ENCODE measurements at places on chromosomes 2 and 18.
A peak's percentile ranks its signal among the peaks of the same experiment; 100 is the strongest.

DNA sequence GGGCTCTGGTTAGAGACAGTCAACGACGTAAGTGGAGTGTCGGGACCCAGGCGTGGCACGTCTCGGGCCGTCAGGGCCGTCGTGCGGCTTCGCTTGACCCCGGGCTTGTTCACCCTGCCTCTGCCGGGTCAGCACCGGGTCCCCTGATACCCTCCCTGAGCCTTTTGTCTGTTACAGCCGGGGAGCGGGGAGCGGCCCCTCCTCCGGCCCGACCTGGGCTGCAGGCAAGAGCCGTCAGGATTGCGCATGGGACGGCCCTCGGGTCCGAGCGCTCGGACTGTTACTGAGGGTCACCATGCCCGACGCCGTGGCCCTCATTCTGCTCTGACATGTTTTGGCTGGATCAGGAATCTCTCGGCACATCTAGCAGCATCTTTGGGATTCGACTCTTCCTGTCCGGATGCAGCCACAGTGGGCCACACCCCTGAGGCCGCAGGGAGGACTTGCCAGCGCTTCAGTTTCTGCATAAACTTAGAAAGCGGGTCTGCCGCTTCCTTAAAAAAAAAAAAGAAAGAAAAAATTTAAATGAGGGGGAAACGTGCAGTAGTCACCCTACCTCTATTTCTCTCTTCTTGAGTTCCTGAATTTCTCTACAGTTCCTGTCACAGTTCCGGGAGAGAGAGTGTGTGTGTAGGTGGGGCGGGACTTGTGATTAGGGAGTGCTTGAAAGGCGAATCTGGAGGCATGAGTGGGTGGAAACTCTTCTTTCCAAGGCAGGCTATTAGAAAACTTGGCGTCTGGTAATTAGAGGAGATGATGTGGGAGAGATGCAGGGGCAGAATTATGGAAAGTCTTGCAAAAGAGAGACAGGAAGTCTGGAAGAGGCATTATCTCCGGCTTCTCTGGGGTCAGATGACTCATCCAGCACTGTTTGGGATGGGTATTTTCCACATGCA, 909 bp downstream of the TMEM87B start:
- no peaks in the 10 kb centered on the region for H3K36me3 ChIP-seq
- peak overlapping the region; percentile 92 for H3K27ac ChIP-seq
- H3K4me3 ChIP-seq = peak overlapping the region; percentile 85
- DNase-seq = peak; percentile 78
- peaks cover 14% of the 10 kb centered on the region for H3K4me1 ChIP-seq

GRCh38 chr2:176025932-176026331, 23.9 kb upstream of the LNPK start:
- H3K36me3 ChIP-seq = no peaks in the 10 kb centered on the region
- H3K4me1 ChIP-seq = no peaks in the 10 kb centered on the region
- no peak for DNase-seq
- no peak overlapping the region for H3K27ac ChIP-seq

GRCh38 chr2:61356958-61357350, 113.9 kb downstream of the USP34 start:
- H3K36me3 ChIP-seq = no peaks in the 10 kb centered on the region
- no peak overlapping the region for H3K4me3 ChIP-seq
- H3K4me1 ChIP-seq = peaks cover 18% of the 10 kb centered on the region

GRCh38 chr18:43661570-43661969, 384.3 kb upstream of the SYT4 start:
- H3K4me3 ChIP-seq = no peak overlapping the region
- DNase-seq = peak; percentile 8
- no peaks in the 10 kb centered on the region for H3K27me3 ChIP-seq
- H3K27ac ChIP-seq = no peak overlapping the region
- no peaks in the 10 kb centered on the region for H3K36me3 ChIP-seq
- H3K4me1 ChIP-seq = no peaks in the 10 kb centered on the region

- no peaks in the 10 kb centered on the region for H3K36me3 ChIP-seq
- H3K4me1 ChIP-seq = no peaks in the 10 kb centered on the region
- no peaks in the 10 kb centered on the region for H3K27me3 ChIP-seq
- no peak for DNase-seq
- H3K27ac ChIP-seq = no peak overlapping the region
- no peak overlapping the region for H3K4me3 ChIP-seq
Observed at GRCh38 chr2:60118061-60118460, 435.4 kb downstream of the BCL11A start.

DNA sequence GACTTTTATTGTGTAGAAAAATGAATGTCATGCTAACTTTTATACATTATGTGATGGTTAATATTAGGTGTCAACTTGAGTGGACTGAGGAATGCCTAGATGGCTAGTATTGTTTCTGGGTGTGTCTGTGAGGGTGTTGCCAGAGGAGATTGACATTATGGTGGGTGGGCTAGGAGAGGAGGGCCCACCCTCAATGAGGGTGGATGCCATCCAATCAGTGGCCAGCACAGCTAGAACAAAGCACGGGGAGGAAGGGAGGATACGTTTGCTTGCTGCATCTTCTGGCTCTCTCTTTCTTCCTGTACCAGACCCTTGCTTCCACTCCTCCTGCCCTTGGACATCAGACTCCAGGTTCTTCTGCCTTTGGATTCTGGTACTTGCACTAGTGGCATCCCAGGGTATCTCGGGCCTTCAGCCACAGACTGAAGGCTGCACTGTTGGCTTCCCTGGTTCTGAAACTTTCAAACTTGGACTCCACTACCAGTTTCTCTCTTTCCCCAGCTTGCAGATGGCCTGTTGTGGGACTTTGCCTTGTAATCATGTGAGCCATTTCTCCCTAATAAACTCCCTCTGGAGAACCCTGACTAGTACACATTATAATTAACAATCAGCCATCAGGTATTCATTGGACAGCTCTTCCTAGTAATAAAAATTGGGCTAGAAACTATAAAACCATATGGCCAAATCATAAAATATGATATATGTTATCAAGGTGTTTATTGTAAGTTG, 31.7 kb upstream of the ZCCHC2 start:
- peaks cover 19% of the 10 kb centered on the region for H3K4me1 ChIP-seq
- H3K27me3 ChIP-seq = no peaks in the 10 kb centered on the region
- no peak overlapping the region for H3K27ac ChIP-seq
- H3K36me3 ChIP-seq = no peaks in the 10 kb centered on the region

DNA sequence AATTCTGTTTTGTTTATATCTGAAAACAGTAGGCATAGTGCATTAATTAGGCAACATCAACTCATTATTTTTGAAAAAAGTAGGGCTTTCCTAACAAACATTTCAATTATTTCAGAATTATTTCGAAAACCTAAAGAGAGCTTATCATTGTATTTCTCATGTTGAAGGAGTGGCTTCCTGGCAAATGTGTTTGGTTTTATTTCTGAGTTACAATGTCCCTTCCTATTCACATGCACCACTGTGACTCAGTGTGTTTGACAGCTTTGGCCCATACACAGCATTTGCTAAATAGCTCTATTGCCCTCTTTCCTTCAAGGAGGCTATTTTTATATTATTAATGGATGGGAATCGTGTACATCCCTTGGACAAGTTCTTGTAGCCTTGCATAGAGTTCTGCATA, 205.9 kb downstream of the PTGR3 start:
- no peaks in the 10 kb centered on the region for H3K27me3 ChIP-seq
- no peak overlapping the region for H3K27ac ChIP-seq
- H3K36me3 ChIP-seq = no peaks in the 10 kb centered on the region

DNA sequence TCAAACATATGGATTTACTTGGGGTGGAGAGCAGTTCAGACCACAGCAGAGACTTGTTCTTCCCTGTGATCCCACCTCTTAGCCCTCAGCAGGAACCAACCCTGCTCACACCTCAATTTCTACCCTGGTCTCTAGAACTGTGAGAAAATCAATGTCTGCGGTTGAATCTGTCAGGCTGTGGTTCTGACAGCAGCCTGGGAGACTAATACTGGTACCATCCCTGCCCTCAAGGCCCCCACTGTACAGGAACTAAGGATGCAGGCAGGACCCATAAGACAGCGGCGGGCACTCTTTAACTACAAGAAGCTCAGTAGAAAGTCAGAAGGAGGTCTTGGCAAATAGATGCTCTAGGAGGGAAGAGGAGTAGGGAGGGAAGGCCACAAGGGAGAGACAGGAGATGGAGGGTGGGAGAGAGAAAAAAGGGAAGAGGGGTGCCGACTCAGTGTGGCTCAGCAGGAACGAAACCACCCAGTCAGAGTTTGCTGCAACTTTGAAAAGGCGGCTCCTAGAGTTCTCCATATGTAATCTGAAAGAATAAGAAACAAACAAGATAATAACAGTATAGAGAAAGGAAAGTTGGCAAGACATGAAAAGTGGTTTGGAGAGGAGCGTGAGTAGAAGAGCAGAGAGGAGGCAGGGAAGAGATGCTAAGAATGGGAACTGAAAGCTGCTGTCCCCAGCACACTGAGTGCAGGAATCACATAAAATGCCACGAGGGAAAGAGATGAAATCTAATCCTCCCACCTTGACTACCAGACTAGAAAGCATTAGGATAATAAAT, 323.9 kb upstream of the ID2 start:
- no peaks in the 10 kb centered on the region for H3K27me3 ChIP-seq
- no peak overlapping the region for H3K4me3 ChIP-seq
- no peak for DNase-seq
- H3K4me1 ChIP-seq = no peaks in the 10 kb centered on the region
- no peak overlapping the region for H3K27ac ChIP-seq
- H3K36me3 ChIP-seq = no peaks in the 10 kb centered on the region

GRCh38 chr2:137221797-137222492, 456.6 kb downstream of the THSD7B start:
- H3K4me1 ChIP-seq = no peaks in the 10 kb centered on the region
- H3K27me3 ChIP-seq = no peaks in the 10 kb centered on the region
- no peaks in the 10 kb centered on the region for H3K36me3 ChIP-seq
- DNase-seq = no peak

- H3K36me3 ChIP-seq = no peaks in the 10 kb centered on the region
- no peak overlapping the region for H3K4me3 ChIP-seq
- peaks cover 7% of the 10 kb centered on the region for H3K4me1 ChIP-seq
- H3K27ac ChIP-seq = no peak overlapping the region
Observed at GRCh38 chr18:35193316-35193715, 47.5 kb upstream of the ZNF397 start.

- no peak overlapping the region for H3K4me3 ChIP-seq
- no peaks in the 10 kb centered on the region for H3K4me1 ChIP-seq
- DNase-seq = no peak
- H3K27me3 ChIP-seq = no peaks in the 10 kb centered on the region
- no peaks in the 10 kb centered on the region for H3K36me3 ChIP-seq
Observed at GRCh38 chr2:222976521-222977061, 75.4 kb upstream of the KCNE4 start.

DNA sequence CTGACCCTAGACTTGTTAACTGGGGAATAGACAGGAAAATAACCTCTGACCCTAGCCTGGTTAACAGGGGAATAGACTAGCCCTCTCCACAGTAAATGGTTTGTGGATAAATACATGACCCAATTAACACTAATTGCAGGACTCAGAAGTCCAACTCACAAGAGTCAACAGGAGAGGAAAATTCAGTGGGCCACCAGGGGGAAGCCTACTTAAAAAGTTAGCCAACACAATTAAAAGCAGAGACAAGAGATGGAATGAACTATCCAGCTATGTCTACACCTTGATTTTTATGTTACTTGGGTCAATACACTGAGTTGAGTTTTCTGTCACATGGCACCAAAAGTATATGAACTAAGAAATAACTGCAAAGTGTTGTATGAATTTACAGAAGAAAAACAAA, 158.8 kb upstream of the SLC39A10 start:
- no peaks in the 10 kb centered on the region for H3K4me1 ChIP-seq
- no peak overlapping the region for H3K27ac ChIP-seq
- no peak overlapping the region for H3K4me3 ChIP-seq
- DNase-seq = peak; percentile 71
- no peaks in the 10 kb centered on the region for H3K27me3 ChIP-seq
- H3K36me3 ChIP-seq = no peaks in the 10 kb centered on the region

DNA sequence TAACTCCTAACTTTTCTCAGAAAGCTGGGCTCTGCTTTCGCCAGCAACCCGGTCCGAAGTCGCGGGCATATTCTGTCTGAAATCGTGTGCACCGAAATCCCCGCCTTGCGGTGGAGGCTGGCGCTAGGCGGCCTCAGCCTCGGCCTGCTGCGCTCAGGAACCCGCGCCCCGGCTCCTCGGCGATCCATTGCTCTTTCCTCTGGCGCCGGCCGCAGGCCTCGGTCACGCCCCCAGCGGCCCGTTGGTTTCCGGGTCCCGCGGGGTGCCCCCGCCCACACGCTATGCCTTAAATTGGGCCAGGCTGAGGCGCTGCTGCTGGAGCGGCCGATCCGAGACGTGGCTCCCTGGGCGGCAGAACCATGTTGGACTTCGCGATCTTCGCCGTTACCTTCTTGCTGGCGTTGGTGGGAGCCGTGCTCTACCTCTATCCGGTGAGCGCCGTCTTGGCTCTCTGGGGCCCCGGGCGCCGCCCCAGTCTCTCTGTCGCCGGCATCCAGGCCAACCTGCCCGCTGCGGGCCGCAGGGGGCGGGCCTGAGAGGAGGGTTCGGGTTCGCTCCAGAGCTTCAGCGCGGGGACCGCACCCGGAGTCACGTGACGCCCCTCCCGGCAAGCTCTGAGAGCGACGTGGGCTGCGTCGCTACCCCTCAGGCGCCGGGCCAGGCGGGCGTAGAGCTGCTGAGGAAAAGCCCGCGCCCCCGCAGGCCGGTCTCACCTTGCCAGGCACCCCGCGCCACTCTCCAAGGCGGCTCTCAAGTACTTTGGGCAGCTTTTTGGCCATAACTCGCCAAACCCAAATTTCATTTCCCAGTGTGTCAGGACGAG, at the start of gene CYP20A1:
Gene CYP20A1, plus strand, starts transcription at position 315 of the 823 bp plus-strand sequence. Its CDS starts 45 bp downstream, at position 360.
- no peaks in the 10 kb centered on the region for H3K4me1 ChIP-seq
- no peaks in the 10 kb centered on the region for H3K36me3 ChIP-seq

- H3K36me3 ChIP-seq = no peaks in the 10 kb centered on the region
- no peak overlapping the region for H3K27ac ChIP-seq
- no peak for DNase-seq
- no peak overlapping the region for H3K4me3 ChIP-seq
- H3K27me3 ChIP-seq = no peaks in the 10 kb centered on the region
Observed at GRCh38 chr18:45014047-45014501, 333.4 kb downstream of the SETBP1 start.

DNA sequence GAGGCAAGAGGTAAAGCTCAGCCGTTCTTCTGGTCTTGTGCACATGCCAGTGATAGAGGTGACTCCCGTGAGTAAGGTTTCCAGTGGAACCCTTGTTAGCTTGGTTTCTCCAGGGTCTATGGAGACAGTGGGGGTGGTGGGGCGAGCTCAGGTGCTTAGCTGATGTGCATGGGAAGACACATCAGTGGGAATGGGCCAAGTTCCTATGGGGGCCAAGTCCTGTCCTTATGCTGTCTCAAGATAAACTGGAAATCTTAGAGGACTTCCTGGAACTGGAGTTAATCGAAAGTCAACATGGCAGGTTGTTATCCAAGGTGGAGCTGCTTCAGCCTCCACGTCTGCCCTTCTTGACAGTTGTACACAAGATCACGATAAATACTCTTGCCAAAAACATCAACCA, 130.1 kb upstream of the TMEM18 start:
- no peaks in the 10 kb centered on the region for H3K36me3 ChIP-seq
- H3K4me3 ChIP-seq = no peak overlapping the region
- H3K27ac ChIP-seq = no peak overlapping the region
- no peaks in the 10 kb centered on the region for H3K27me3 ChIP-seq
- DNase-seq = no peak
